ENCODE measurements at places on chromosomes 6 and 20. TPM values are rescaled to one million over a fixed set of nuclear protein-coding genes. Genes with fewer than 3 reads are reported as not detected.

The MCHR2 gene
- total RNA-seq = not detected

The BCL2L1 gene
- total RNA-seq = 87.8 TPM

The OR2H2 gene
- total RNA-seq = not detected

The DEFB124 gene
- not detected for total RNA-seq

The B4GALT5 gene
- total RNA-seq = 64.3 TPM

DNA sequence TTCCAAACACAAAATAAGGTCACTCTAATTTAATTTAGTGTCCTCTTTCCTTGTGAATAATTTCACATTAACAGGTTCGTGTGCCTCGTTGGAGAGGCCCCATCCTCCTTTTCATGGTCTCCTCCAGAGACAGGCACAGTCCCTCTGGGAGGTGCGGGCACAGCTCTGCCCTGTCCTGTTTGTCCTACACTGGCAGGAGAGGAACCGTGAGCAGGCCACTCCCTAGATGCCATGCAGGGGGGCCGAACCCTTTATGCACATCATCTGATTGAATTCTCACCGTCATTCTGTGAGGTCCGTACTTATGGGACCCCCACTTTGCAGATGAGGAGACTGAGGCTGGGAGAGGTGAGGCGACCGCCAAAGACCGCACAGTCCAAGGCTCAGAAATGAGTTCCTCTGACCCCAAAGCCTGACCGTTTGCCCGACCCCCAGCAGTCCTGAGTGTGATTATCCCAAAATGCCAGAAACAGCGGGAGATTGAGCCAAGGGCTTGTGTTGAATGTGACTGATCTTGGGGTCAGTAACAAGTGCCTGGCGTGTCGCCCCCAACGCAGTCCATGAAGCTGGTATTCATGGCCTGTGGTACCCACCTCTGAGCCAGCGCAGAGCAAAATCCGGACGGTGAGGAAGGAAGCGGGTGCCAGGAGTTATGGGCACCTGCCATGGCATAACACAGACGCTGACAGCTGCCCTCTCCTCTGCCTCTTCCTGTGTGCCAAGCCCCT lies 43.5 kb downstream of the PMEPA1 start:
- H3K27ac ChIP-seq = no peak overlapping the region
- H3K27me3 ChIP-seq = no peaks in the 10 kb centered on the region
- H3K36me3 ChIP-seq = no peaks in the 10 kb centered on the region

GRCh38 chr20:35563834-35564233 lies 22.0 kb downstream of the ERGIC3 start:
- no peak overlapping the region for H3K4me3 ChIP-seq
- H3K27ac ChIP-seq = no peak overlapping the region
- no peaks in the 10 kb centered on the region for H3K4me1 ChIP-seq
- DNase-seq = no peak
